ENCODE measurements at places on chromosomes 11 and 22.

GRCh38 chr11:60125956-60126585 is 37.6 kb downstream of the MS4A2 start:
- DNase-seq: no peak

DNA sequence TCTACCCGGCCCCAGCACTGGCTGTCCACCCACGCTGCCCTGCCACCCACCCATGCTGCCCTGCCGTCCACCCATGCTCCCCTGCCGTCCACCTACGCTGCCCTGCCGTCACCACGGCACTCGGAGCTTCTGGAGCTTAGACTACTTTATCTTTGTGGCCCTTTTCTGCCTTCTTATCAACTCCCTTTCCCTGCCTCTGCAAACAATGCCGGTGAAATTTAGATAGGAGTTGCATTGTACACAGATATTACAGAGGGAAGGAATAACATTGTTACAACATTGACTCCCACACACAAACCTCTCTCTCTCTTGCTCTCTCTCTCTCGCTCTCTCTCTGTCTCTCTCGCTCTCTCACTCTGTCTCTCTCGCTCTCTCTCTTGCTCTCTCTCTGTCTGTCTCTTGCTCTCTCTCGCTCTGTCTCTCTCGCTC is 33.7 kb upstream of the BRSK2 start:
- no peak for DNase-seq

GRCh38 chr22:38180841-38181452 is 683 bp downstream of the PLA2G6 start:
- DNase-seq: no peak

GRCh38 chr11:62419314-62419929 is 589 bp downstream of the SCGB1A1 start:
- DNase-seq: no peak

- no peak for DNase-seq
Measured at GRCh38 chr11:111819829-111820237, 51.5 kb downstream of the ALG9 start.

GRCh38 chr11:95149651-95150364 is 60.2 kb downstream of the ENDOD1 start:
- DNase-seq: no peak

DNA sequence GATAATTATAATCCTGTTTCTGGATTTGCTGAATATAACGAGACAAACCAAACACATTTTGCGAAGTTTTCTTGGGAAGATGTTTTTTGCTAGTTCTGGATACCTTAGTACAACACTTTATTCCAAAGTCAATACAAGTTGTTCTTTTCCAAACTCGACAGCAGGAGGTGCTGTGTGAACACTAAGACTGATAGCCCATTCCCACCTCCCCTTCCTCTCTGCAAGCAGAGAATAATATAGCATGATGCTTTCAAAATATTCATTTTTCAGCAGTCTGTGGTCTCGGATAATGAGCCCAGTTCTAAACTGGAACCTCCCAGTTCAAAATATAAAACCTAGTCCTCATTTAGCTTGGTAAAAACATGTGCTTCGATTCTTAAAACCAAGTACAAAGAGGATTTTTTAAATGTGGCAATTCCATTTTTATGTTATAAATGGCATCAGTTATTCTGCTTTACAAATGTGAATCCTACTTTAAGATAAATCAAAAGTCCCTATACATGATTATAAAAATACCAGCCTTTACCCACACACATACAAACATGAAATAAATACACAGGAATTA is 129.1 kb downstream of the DCDC1 start:
- DNase-seq: no peak

GRCh38 chr22:37887584-37888378 is 18.3 kb upstream of the MICALL1 start:
- DNase-seq: no peak

DNA sequence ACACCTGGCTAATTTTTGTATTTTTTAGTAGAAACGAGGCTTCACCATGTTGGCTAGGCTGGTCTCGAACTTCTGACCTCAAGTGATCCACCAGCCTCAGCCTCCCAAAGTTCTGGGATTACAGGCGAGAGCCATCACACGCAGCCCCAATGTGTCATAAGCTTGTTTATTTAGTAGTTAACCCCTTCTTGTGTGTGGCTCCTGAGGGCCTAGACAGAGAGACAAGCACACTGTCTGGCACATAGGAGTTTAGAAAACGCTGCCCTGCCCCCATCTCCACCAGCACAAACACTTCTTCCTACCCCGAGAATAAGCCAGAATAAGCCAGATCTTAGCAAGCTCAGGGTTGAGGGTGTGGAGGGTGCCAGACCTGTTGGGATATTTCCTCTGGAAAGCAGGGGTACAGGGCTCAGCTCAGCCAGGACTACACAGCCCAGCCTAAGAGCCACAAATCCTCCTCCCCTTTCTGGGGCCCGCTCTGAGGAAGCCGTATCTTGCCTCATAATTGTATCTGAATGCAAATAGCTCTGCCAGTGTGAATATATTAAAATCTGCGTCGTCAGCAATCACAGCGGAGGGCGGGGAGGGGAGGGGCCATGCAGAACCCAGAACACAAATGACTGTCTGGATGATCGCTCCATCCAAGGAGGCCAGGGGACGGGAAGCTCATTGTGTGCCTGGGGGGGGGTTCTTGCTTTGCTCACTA is 247.3 kb downstream of the MN1 start:
- no peak for DNase-seq

DNA sequence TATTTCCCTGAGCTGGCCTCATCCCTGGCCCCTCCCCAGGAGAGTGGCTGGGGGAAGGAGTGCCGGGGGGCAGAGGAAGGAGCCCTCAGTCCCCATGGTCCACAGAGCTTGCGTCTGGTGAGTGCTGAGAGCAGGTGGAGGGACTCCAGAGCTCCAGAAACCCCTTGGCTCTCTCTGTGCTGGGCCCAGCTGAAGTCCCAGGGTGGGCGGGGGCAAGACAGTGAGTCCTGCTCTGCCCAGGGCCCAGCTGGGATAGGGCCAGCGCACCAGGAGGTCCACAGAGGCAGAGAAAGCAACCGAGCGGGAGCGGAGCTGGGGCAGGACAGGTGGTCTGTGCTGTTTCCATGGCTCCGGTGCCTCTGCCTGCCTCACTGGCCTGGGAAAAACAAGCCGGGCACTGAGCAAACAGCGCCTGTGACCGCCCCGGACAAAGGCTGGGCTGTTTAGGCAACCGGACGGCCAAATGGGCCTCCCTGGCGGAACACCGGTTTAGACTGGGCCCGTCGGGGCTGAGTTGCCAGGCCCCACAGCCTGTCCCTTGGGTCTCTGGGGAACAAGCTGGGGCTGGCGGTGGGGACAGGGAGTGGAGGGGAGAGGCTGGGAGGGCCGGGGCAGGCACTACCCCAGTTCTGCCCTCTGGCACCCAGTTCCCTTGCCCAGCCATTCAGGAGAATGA is 34.1 kb upstream of the WNT7B start:
- DNase-seq: no peak
